Activated B cell treated with CpG ODN at 0.5 μM for 24 hours (primary cell): ENCODE measurements at places on chromosomes 3 and 15. TPM values are rescaled to one million over a fixed set of nuclear protein-coding genes. Genes with fewer than 3 reads are reported as not detected.

Gene SLC12A8
- 0.58 and 0.81 TPM in 2 replicates for total RNA-seq

Gene GREM1
- not detected in 2 replicates for total RNA-seq

GRCh38 chr15:52261498-52262242, 33.9 kb downstream of the MYO5C start:
- peak overlapping the region; percentile 94 for H3K27ac ChIP-seq
- H3K4me1 ChIP-seq = peaks cover 39% of the 10 kb centered on the region
- DNase-seq = peak; percentile 36
- no peaks in the 10 kb centered on the region for H3K36me3 ChIP-seq
- no peaks in the 10 kb centered on the region for H3K27me3 ChIP-seq
- H3K4me3 ChIP-seq = peak overlapping the region; percentile 71

- H3K36me3 ChIP-seq = no peaks in the 10 kb centered on the region
- no peak overlapping the region for H3K27ac ChIP-seq
- no peaks in the 10 kb centered on the region for H3K4me1 ChIP-seq
Measured at GRCh38 chr3:190574473-190574872, 60.6 kb downstream of the IL1RAP start.
